Cardiac septum (tissue), 1 donor: ENCODE measurements at places on chromosomes 7 and 10. TPM values are rescaled to one million over a fixed set of nuclear protein-coding genes. Genes with fewer than 3 reads are reported as not detected.

TSPAN33 gene
- total RNA-seq = 9.9 TPM

SLC16A12 gene
- total RNA-seq = 3.1 TPM

UMAD1 gene
- 16.3 TPM for total RNA-seq

GRCh38 chr10:96578022-96578421 is 8.8 kb downstream of the TM9SF3 start:
- no peak for DNase-seq

PTPN12 gene
- 41.6 TPM for total RNA-seq

DNA sequence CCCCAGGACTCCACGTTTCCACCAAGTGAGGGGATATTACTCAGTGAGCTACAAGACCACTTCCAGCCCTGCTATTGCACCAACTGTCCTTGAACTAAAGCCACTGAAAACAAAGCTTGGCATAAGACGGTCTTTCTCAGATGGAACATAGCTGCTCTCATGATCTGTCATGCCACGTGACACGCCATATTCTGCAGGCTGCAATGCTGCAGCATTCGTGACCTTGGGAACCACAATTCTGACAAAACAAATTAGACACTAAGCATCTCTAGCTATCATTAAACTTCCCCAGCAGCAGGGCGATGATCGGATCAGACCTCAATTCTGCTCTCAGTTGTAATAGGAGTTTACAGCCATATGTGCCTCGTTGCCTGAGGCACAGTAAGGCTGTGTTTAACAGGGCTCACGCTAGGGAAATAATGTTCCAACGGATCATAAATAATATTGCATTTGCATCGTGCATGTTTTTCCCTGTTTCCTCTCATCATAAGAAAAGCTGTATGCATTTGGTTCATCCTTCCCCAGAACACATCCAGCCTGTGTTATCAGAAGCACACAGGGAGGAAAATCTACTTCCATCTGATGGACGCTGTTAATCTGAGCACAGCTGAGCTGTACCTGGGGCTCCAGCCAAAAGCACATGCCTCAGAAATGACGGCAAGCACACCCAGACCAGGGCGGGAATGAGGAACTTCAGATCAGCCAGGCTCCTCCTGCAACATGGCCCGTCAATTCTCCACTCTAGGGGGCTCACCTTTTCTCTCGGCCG is 38.6 kb upstream of the CNPY1 start:
- peak; percentile 68 for DNase-seq

DNA sequence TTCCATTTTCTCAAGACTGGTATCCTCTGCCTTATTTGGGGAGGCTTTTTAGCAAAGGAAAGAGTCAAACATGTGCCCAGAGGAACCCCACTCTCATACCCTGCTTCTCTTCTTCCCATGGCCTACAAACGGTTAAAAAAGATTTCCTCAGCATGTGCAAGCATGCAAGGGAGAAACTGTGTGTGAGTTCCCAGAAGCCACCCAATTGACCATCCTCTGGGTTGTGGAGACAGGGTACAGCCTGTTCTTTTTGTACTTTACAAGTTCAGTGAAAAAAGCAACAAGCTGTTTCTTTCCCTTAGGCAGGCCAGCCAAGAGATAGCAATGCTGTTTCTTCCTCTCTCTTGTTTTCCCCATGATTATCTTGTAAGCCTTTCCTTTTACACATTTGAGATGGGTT is 68.8 kb upstream of the MTPN start:
- DNase-seq = no peak

- no peak for DNase-seq
Measured at GRCh38 chr7:68376131-68376661, 1222.1 kb upstream of the AUTS2 start.

BAMBI gene
- total RNA-seq = 46.6 TPM

- no peak for DNase-seq
Measured at GRCh38 chr7:311796-312195, 21.8 kb downstream of the FOXL3 start.

DNA sequence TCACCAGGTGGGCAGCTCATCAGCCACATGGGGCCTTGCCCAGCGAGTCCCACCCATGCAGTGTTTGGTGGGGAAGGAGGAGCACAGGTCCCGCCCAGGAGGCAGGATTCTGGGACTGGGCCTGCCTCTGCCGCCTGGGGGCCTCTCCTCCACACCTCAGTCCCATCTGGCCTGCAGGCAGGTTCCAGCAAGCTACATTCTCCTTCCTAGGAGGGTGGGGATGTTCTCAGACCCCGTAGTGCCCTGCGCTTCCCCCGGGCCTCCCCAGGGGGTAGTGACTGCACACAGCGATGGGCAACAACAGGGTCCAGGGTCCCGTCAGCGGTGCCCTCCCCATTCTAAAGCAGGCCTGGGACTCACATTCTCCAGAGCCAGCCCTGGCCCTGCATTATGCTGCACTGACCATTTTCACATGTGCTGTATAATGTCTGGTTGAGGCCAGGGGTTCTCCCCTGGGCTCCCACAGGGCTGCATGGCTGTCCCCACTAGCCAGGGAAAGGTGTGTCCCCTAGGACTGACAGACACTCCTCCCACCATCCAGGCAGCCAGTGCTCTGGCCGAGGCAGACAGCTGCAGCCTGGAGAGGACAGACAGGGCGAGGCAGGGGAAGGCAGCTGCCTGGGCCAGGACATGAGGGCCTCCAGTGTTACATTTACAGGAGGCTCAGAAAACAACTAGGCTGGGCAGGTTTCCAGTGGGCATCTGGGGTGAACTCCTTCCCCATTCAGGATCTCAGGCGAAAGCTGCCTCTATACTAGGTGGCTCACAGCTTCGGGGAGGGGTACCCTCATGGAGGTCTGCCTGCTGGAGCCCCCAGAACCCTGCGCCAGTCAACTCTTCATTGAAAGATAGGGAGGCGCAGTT is 9.3 kb downstream of the RASGEF1A start:
- DNase-seq = no peak

DNA sequence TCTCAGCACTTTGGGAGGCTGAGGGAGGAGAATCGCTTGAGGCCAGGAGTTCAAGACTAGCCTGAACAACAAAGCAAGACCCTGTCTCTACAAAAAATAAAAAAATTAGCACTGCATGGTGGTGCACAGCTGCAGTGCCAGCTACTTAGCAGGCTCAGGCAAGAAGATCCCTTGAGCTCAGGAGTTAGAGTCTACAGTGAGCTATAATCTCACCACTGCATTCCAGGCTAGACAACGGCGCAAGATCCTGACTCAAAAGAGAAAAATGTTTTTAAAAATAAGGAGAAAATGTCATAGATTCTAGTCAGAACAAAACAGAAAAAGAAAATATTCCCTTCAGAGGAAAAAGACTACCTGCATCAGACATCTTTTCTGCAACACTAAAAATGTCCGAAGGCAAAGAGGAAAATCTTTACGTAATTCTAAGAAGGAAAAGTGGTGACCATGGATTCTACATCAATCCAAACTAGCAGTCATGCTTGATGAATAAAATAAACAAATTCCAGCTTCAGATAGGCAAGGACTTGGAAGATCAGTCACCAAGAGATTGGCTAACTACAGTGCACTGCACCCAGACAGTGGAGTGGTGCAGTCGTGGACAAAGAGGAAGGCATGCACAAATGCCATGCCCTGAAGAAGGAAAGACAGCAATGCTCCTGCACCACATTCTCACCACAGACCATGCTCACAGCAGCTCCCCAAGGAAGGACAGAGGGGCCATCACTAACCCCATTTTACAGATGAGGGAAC is 54.3 kb downstream of the ERCC6 start:
- no peak for DNase-seq

DNA sequence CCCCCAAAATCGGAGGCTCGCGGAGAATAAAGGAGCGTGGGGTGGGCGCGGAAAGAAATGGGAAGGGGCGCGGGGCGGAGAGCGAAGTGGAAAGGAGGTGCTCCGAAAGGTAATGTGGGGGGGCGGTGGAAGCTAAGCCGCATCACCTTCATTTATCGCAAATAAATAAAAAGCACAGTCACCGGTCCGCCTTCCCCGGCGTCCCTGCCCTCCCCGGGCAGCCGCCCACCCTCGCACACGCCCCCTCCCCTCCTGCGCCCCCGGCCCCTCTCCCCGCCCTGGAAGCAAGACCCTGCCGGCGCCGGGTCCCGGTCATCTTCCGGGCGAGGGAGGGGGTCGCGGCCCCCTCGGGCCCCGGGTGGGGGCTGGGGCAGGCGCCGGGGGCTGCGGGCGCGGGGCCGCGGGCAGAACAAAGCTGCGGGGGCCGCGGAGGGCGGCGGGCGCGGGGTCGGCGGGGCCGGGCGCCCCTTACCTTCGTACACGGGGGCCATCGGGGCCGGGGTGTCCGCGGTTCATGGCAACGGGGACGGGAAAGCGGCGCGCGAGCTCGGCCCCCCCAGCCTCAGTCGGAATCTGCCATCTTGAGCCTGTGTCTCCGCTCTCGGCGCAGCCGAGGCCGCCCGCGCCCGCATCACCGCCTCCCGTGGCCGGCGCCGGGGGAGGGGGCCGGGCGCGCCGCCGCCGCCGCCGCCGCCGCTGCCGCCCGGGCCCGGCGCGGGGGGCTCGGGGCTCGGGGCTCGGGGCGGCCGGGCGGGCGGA is 486 bp downstream of the HIPK2 start:
- no peak for DNase-seq

- DNase-seq = no peak
Measured at GRCh38 chr10:125331056-125331455, 170.7 kb upstream of the CTBP2 start.

IFIT1B gene
- total RNA-seq = 0.81 TPM

GRCh38 chr10:22335173-22335933 is 9.9 kb upstream of the SPAG6 start:
- peak; percentile 78 for DNase-seq

DNA sequence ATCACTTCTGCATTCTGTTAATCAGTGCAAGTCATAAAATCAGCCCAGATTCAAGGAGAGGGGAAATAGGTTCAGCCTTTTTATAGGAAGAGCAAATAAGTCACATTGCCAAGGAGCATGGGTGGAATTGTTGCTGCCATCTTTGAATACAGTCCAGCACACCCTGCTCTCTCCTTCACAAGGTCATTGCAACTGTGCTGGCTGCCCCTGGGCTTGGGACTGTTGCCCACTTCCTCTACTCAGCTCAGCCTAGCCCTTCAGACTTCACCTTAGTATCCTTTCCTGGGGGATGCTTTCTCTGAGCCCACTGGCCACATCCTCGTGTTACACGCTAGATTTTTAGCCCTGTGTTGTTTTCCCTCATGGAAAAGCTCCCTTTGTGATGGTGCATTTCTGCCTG is 527.7 kb downstream of the GALNT17 start:
- no peak for DNase-seq

- DNase-seq = no peak
Measured at GRCh38 chr10:73247509-73248258, 629 bp upstream of the DNAJC9 start.

TMEM236 gene
- total RNA-seq = 0.54 TPM

CYP2W1 gene
- not detected for total RNA-seq

PNLIPRP1 gene
- total RNA-seq = not detected

EVX1 gene
- not detected for total RNA-seq

DNA sequence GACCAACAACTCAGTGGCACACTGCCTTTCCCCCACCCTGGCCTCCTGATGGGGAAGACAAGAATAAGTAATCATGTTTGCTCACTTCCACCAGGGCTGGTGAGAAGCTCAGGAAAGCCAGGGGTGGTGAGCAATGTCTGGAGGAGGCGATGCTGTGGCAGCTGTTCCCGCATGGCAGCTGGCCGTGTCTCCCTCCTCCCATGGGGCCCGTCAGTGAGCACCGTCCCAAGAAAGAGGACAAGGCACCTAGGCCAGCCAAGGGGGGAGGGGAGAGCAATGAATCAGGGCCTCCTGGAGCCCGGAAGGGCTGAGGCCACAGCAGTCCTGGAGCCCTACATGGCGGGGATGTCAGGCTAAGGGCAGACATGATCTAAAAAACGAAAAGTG is 69.2 kb upstream of the INSIG1 start:
- DNase-seq = no peak

DNA sequence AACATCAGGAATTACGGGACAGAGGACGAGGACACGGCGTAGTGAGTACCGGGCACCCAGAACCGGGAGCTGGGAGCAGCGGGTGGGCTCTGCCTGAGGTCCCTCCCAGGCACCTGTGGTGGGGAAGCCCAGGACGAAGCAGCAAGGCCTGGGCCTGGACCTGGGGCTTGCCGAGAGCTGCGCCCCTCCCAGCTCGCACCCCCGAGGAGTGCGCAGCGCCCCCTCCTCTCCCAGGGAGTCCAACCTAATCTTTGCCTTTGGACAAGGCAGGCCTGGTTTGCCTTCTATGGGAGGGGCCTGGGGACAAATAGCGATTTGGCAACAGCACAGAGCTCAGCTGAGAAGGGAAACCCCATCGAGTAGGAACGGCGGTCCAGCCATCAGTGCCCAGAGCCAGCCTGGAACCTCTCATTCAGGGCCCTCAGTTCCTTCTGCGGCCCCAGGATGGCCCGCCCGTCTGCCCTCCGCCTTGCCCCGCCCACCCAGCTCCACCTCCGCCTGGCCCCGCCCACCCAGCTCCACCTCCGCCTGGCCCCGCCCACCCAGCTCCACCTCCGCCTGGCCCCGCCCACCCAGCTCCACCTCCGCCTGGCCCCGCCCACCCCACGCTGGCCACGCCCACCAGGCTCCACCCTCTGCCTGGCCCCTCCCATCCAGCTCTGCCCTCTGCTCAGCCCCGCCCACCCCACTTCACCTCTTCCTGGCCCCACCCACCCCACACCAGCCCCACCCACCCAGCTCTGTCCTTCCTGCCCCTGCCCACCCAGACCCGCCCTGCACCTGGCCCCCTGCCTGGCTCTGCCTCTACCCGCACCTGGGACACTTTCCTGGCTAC is 32.5 kb upstream of the KNDC1 start:
- peak; percentile 12 for DNase-seq

DNA sequence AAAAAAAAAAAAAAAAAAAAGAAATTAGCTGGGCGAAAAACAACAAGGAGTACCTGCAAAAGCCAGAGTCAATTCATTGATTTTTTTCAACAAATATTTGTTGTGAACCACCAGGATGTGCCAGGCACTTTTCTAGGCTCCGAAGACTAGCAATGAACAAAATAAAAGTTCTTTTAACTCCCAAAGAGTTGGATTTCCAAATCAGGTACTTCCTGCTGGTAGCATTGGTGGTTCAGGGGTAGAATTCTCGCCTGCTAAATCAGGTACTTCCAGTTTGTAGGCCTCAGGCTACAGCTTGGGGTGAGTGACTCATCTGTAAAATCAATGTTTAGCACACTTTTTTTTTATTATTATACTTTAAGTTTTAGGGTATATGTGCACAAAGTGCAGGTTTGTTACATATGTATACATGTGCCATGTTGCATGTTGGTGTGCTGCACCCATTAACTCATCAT is 10.9 kb downstream of the PPA1 start:
- no peak for DNase-seq

- peak; percentile 83 for DNase-seq
Measured at GRCh38 chr10:5291501-5292195, 73.1 kb upstream of the UCN3 start.

NPY4R2 gene
- not detected for total RNA-seq

DNA sequence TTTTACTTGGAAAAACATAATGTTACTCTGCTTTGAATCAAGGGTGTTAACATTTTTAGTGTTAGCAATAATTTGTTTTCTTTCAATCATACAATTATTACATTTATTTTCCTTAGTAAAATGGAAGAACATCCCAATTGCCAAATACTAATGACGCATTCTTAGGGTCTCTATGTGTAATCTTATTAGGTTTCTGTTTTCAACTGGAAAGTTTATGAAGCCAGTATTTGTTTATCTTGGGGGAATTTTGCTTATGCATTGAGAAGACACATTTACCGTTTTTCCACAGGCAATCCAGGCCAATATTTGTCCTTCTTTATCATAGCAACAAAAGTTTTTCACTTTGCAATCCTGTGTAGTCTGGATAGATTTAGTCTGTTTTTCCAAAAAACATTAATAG is 134.5 kb downstream of the CPED1 start:
- DNase-seq = no peak

GPNMB gene
- 239 TPM for total RNA-seq
